ENCODE measurements at places on chromosomes 12 and 14.
A peak's percentile ranks its signal among the peaks of the same experiment; 100 is the strongest.

DNA sequence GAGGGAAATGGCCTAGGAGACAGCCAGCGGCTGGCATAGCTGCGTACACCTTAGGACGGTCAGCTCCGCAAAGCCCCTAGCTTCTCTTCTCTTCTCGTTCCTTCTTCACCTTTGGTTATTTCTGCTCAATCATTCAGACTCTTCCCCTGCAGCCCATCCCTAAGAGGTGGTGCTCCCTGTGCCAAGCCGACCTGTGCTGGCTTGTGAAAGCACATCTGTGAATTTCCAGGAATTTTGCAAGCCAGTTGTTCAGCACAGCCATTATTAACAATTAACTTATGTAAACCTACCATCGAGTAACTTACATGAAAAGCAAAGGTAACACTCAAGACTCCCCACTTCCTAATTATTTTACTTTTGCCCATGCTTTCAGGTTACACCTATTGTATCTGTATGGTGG lies 20.9 kb upstream of the GPR68 start:
- no peak for DNase-seq

DNA sequence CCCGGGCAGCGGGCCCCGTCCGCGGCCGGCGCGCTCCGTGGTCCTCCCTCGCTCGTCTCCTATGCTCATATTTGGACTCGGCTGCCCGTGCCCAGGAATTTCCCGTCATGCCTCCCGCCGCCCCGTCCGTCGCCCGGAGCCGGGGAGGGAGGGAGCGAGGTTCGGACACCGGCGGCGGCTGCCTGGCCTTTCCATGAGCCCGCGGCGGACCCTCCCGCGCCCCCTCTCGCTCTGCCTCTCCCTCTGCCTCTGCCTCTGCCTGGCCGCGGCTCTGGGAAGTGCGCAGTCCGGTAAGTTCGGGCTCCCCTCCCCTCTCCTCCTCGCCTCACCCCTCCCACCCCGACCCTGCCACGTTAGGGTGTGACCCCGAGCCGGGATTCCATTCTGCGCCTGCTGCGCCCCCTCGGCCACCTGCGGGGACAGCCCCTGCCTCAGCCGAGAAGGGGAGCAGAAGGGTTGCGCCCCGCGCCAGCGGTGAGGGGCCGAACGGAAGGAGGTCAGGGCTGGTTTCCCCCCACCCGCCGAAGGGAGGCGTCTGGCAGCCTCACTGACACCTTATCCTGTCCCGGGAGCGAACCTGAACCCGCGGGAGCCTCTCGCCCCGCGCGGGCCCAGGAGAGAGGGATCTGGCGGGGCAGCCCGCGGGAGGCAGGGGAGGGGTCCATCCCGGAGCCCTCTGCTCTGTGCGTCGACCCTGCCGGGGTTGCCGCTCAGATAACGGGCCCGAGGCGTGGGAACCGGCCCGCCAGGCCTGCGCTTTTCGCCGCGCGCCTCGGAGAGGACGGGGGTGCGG lies at the start of gene MSRB3:
Gene MSRB3, plus strand, starts transcription at position 108 of the 793 bp plus-strand sequence. CDS start 29,897 bp downstream, outside the sequence.
- DNase-seq, result no peak

DNA sequence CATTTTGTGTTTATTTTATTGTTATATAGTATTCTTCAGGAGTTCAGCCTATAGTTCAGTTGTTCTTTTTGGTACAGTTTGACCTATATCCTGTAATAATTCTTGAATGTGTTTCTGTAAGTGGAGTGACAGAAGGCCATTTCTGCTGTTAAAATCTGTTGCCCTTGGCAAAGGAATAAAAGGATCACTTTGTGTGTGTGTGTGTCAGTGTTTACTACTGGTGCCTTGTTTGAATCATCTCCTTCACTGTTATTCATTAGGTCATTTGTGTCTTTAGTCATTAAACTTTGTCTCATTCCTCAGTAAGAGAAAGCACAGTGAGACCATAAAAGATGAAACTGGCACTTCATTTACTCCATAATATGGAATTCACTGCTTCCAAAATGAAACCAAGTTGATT lies 130.7 kb downstream of the TMTC2 start:
- DNase-seq, result no peak

DNA sequence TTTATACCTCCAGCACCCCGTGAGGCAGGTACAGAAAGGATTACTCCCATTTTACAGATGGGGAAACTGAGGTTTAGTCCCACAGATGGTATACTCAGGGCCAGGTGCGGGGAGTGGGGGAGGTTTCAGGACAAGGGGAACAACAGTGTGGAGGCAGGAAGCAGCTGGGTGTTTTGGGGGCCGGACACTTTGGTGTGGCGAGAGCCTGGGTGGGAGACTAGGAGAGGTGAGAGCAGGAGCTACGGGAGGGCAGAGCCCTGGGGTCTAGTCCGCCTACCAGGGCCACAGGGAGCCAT lies 61.7 kb downstream of the DIO3 start:
- DNase-seq, result no peak

- DNase-seq, result no peak
Measured at GRCh38 chr14:105205673-105206208, 24.6 kb upstream of the NUDT14 start.

DNA sequence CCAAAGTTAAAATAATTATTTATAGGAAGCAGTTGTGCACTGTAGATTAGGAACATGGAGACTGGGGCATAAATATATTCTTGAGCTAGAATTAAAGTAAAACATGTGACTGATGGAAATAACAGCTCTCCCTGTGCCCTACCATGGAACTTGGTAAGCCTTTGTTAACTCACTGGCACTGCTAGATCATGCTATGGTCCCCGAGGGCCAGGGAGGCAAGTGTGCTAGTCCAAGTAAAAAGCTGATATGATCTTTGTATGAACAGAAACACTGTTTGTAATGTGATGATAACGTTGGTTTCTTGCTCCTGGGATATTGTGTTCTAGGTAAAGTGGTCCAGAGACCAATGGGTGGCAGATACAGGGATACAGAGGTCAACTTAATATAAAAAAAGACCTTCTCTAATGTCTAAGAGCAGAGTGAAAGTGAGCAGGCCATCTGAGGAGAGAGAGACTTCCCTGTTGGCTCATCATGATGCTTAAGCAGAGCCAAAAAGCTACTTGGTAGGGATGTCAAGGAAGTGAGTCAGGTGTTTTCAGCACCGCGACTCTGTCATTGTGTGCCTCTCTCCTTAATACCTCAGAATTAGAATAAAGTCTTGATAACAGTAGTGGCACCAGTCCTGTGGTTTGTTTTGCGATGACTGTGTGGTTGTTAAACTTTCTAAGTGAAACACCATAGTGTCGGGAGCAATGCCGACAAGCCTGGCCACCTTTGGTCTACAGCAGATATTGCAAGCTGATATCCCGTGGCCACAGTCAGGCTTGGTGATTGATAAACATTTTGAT lies 27.6 kb downstream of the BICD1 start:
- DNase-seq, result peak; percentile 48

DNA sequence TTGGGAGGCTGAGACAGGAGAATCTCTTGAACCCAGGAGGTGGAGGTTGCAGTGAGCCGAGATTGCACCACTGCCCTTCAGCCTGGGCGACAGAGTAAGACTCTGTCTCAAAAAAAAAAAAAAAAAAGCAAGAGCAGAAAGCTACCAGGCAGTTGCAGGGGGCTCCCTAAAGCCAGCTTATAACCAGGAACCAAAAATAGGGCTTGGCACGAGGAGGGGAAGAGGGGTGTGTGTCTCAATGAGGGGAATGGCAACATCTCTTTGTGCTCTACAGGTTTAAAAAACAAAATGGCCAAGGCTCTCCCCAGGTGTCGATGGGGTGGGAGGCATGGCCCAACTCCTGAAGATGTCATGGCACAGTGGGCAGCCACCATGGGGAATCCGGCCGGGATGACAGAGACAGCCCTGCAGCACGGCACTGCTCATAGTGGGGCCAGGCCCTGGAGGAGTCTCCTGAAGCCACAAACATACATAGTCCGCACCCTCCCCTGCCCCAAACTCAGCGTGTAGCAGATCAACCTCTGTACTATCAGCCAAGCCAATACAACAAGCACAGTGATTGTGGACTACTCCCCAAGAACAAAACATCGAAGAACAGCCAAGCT lies 16.0 kb upstream of the EIF5 start:
- no peak for DNase-seq

Data from CD4-positive, alpha-beta T cell treated with Interleukin-6 at 100 ng/mL for 8 hours (primary cell).